NCI-H446 treated with DMSO at 0.1 percent for 48 hours (cell line): ENCODE measurements at places on chromosomes 16 and 17.

GRCh38 chr17:44115585-44116415 is 7.6 kb downstream of the HDAC5 start:
- DNase-seq: no peak

GRCh38 chr16:27729516-27730304 is 179.8 kb downstream of the KATNIP start:
- DNase-seq: no peak

- DNase-seq: no peak
These were observed 584 bp upstream of the TNRC6A start for GRCh38 chr16:24728891-24729242.

DNA sequence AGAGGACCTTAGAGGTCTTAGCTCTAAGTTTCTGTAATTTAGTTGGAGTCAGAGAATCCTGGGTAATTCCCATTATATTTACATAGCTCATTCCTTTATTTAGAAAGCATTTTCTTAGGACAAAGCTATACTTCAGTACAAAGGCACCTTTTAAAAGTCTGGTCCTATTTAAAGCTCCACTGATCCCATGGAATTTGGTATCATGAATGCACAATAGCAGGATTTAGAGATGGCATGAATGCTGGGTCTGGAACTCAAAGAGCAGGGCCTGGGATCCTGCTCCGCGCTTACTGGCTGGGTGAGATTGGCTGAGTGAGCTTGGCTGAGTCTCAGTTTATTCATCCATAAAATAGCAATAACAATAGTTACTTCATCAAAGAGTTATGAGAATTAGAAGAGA is 4.8 kb downstream of the KRT23 start:
- no peak for DNase-seq

- peak; percentile 64 for DNase-seq
These were observed at the start of gene RPRML for GRCh38 chr17:46979147-46979863. Gene RPRML, minus strand, starts transcription at chr17:46979253. Its CDS starts 246 bp downstream, at chr17:46979007.

DNA sequence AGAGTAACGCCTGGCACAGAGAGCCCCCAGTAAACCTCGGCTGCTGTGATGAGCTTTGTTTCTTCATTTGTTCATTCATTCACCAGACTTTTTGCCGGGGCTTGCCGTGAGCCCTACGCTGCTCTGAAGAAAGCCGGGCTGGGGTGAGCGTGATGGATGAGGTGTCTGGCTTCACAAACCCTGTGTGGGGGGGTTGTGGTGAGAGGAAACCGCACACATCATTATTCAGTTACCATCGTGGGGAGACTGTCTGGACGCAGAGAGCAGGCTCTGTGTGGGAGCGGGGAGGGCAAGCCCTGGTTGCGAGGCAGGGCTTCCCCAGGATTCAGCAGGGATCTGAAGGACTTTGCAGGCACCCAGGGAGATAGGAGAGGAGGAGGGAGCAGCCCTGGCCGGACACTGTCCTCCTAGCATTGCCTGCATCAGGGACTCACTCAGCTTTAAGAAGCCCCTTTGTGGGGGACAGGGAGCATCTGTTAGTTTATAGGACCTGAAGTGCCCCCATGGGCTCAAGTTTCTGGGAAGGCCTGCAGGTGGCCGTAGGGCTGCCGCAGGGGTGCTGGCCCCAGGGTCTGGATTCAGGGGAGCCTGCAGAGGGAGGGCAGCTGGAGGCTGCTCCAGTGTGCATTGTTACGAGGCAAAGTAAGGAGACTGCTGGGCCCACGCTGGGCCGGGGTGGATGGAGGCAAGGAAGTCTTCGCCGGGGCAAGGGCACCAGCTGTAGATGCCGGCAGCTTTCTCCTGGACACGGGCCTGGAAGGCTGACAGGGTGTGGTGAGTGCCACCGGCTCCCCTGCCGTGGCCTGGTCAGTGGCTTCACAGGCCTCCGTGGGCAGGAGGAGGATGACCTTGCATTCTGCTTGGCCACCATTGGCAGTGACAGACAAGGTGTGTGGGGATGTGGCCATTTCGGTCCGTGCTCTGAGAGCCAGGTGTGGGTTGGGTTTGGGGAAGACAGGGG is 334.5 kb downstream of the SEC14L1 start:
- DNase-seq: no peak

DNA sequence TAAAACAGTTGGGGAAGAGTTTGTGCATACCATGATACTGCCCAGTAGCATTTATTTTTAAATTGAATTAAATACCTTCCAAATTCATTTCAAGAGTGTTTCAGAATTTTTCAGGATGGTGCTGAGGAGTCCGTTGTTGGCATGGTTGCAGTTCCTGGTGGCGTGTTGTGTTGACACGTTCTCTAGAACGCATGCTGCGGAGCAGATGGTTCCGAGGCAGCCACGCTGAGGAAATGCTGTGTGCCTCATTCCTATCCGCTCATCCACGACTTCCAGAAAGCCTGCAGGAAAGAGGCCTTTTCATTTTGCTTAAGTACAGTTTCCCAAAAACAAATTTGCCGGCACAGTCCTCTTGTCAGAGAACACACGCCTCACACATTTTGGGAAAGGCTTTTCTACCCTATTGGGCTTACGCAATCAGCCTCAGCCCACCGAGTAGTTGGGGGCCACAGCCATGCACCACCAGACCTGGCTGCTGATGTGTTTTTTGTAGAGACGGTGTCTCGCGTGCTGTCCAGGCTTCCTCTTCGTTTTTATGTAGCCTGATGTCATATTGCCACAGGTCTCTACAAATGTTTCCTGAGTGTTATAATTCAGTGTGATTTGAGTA is 32.1 kb upstream of the IL17C start:
- no peak for DNase-seq

DNA sequence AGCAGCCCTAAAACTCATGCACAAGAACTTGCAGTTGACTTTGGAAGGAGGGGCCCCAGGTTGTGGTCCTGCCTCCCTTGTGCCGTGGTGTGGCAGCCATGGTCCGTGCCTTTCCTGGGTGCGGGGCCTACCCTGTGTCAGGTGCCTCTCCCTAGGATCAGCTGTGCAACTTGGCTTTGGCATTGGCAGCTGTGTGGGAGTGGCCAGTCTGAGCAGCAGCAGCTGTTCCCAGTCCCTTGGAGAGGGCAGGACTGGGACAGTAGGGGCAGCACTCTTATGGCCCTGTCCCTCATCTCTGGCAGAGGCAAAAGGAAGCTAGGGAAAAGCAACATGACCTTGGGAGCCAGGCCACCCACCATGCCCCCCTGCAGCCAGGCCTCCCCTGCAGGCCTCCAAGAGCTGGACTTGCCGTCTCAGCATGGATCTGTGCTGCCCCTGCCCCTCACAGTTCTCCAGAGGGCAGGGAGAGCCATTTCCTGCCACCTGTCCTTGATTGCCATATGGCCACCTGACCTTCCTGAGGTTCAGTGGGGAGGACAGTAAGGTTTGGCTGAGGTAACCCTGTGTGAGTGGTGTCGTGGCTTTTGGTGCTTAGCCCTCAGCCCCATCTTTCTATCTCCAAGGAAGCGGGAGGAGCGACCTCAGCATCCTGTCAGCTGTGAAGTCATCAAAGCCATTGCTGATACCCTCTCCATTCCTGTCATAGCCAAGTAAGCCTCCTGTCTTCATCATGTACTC is 15.5 kb upstream of the NFATC3 start:
- DNase-seq: no peak

DNA sequence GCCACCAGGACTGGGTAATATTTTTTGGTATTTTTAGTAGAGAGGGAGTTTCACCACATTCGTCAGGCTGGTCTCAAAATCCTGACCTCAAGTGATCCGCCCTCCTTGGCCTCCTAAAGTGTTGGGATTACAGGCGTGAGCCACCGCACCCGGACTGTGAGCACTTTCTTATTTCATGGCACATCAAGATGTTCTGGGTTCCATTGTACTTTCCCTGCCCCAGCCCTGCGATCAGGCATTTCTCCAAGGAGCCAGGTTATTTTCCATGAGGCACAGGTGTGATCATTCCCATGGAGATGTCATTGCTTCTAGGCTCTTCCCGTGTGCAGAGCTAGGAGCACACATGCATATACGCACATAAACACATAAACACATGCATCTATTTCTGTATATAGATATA is 2.6 kb upstream of the ANKRD40CL start:
- no peak for DNase-seq

- DNase-seq: no peak
These were observed 28.0 kb downstream of the AP1G1 start for GRCh38 chr16:71780521-71781089.

- DNase-seq: peak; percentile 43
These were observed 41.5 kb downstream of the TK2 start for GRCh38 chr16:66508248-66508913.

DNA sequence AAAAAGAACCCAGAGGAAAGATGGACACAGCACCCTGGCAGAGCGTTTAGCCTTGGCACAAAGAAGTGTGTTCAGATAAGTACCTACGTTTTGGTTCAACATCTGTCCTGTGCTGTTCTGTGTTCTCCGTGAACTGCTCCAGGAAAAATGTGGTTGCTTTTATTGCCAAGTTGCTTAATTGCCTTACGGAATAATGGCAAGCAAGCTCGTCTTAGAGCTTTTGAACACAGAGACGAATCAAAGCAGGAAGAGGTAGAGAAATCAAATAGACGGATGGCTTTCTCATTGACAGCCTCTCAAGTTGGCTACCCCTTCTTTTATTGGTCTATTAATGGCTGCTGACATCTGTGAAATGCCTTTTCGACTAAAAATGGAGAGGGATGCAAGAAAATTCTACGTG is 911.1 kb upstream of the EEF2KMT start:
- DNase-seq: no peak

DNA sequence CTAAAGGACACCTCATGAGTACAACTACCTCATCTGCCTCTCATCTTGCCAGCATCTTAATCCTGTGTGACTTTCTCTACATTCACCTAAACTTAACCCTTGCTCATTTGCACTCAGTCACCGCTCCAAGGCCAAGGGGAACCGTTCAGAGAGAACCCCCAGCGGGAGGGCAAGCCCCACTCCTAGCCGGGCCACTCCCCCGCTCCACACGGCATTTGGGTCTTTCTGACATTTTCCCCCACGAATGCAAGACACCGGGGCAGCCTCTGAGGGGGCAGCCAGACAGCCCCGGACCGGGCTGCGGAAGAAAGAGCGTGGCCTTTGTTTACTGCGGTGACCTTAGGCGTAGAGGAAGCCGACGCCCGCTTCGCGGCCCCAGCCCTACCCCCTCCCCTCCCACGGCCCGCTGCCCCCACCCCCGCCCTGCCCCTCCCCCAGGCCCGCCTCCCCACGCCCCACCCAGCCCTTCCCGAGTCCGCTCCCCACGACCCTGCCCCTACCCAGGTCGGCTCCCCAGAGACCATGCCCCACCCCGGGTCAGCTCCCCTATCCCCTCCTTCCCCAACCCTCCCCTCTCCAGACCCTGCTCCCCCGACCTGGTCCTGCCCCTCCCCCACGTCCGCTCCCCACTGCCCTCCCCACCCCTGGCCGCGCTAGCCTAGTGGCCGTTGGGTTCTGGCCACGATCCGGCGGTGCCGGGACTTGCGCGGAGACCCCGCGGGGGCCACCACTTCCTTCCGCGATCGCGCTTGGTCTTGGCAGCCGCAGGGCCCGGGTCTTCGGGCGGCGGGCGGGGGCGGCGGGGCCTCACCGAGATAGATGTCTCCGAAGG is 789 bp downstream of the CSNK1D start:
- DNase-seq: no peak

DNA sequence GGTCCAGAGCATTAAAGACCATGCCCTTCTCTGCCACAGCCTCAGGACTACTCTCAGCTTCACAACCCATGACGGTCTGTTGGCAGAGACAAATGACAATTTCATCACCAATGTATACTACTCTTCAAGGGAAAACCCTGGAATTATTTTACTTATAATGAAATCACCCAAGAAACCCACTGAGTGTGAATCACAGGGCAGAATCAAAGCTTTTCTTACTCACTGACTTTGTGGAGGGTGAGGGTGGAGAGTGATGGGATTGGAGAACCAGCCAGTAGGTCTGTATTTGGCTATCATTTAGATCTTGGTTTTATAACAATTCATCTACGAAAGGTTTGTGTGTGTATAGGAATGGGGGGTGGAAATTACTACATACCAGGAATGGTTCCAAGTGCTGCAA is 442.6 kb downstream of the SHISA9 start:
- no peak for DNase-seq

GRCh38 chr17:78337244-78338109 is 22.4 kb downstream of the SOCS3 start:
- no peak for DNase-seq

DNA sequence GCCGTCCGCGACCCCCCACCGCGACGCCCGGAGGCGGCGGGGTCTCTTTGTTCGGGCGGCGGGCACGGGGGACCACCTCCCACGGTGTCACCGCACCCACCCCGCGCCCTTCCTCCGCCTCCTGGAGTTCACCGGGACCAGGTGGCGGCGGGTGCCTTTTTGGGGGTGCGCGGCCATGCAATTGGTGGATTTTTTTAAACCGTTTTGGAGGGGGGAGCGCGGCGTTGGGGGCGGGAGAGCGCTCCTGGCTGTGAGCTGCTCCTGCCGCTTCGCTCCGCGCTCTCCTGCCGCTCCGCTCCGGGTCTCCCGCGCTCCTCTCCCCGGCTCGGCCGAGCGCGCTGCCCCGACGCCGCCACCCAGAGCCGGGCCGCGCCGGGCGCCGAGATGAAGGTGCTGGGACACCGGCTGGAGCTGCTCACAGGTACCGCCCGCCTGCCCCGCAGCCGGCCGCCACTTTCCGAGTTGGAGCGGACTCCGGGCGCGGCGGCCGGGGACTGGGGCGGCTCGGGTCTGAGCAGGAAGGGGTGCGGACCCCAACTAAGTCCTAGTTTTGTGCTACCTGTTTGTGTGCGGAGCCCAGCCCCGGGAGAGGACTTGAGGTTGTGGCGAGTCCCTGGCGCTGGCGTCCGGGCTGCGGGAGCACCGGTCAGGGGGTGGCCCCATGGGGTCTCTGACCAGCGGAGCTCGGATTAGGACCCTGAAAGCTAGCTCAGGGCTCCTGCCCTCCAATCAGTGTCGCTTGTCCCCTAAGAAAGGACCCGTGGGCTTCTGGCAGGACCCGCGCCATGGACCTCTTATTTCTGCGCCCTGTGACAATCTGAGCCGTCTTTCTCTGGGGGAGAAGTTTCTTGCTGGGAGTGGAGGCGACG is 35.7 kb upstream of the NDRG4 start:
- DNase-seq: no peak

DNA sequence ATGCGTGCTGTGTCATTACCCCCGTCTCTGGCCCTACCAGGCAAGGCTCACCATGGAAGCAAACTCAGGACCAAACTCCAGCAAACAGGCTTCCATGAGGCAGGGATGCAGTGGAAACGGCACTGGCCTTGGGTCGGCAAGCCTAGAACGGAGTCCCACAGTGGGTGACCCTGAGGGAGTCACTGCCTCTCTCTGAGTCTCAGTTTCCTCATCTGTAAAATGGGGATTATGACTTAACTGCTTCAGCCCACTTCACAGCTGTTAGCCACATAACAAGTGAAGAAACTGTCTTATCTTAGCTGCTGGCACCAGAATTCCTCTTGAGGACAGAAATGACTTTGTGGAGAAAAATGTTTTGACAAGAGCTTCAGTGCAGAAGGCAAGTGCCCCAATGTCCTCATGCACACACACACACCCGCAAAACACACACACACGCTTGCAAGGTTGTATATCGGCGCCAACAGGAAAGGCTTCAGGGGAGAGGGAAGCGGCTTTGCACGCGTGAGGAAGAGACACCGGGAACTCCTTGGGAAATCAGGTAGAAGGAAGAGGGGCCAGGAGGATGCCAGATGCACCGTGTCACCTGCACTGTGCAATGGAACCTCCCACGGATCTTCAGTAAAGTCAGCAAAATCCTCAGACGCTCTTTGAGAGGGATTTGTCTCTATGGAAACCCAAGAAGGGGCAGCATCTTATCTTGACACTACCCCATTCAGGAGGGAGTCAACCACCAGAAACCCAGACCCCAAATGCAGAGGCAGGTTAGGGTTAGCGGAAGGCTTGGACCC is 53.7 kb downstream of the GSG1L start:
- DNase-seq: no peak
